Right renal pelvis (tissue), 4 donors: ENCODE measurements at places on chromosomes 2 and 18. TPM values are rescaled to one million over a fixed set of nuclear protein-coding genes. Genes with fewer than 3 reads are reported as not detected.

Gene EVX2
- polyA plus RNA-seq = not detected

- no peak for DNase-seq
Observed at GRCh38 chr2:114139542-114139941, 249.7 kb downstream of the ACTR3 start.

- DNase-seq = no peak
Observed at GRCh38 chr2:61178603-61179545, 16.9 kb downstream of the C2orf74 start.

DNA sequence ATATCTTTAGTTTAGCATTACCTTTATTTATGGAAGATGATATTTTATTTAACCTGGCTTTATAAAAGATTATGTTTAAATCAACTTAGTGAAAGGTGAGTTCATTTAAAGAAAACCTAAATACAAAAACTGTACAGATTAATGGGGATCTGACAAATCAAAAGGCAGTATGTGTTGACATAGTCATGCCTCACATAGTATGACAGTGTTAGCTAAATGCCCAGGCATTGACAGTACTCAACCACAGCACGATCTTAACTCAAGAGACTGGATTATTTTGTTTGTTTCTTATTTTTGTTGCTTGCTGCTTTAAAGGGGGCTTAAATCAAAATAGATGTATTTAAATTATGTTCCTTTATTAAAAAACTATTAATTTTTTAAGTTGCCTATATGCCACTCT is 7.8 kb downstream of the DOK6 start:
- DNase-seq = no peak

DNA sequence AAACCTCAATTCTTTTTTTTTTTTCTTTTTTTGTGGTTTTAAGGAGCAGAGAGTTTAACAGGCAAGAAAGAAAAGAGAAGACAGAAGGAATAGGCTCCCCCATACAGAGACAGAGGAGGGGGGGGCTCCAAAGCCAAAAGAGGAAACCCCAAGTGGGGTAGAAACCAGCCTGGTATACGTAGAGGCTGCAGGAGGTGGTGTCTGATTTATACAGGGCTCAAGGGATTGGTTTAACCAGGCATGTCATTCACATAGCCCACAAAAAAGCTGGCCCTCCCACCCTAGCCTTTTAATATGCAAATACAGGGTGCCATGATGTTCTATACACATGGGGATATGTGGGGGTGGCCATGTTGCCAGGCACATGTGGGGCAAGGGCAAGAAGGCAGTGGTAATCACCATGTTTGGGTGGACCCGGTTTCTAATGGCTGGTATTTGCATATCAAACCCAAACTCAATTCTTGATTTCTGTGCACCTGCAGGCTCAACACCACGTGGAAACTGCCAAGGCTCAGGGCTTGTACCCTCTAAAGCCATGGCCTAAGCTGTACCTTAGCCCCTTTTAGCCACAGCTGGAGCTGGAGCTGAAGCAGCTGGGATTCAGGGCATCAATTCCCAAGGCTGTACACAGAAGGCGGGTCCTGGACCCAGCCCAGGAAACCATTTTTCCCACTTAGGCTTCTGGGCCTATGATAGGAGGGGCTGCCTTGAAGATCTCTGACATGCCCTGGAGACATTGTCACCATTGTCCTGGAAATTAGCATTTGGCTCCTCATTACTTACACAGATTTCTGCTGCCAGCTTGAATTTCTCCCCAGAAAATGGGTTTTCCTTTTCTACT is 170.3 kb downstream of the MAIP1 start:
- no peak for DNase-seq

- no peak for DNase-seq
Observed at GRCh38 chr18:57743008-57743407, 60.1 kb downstream of the ATP8B1 start.

- no peak for DNase-seq
Observed at GRCh38 chr2:173571021-173571821, 216.5 kb downstream of the CDCA7 start.

GRCh38 chr18:57436191-57436964 is 1.2 kb downstream of the ONECUT2 start:
- no peak for DNase-seq

Gene CHN1
- polyA plus RNA-seq = 28.8 TPM

DNA sequence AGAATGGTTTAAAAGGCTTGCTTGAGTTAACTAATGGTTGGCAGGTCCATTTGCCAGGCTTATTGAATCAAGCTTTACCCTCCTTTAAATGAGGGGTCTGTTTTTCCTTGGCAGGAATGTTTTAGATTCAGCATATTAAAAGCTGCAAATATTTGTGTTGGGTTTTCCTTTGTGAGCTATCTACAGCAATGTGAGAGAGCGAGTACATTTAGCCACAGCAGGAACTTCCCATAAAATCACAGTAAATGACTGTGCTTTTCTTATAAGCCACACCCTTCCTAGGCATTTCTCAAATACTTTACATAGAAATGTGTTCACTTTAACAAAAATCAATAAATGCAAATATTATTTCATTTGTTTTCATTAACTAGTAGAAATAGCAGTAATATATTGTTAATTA is 23.9 kb downstream of the CALCRL start:
- DNase-seq = no peak

DNA sequence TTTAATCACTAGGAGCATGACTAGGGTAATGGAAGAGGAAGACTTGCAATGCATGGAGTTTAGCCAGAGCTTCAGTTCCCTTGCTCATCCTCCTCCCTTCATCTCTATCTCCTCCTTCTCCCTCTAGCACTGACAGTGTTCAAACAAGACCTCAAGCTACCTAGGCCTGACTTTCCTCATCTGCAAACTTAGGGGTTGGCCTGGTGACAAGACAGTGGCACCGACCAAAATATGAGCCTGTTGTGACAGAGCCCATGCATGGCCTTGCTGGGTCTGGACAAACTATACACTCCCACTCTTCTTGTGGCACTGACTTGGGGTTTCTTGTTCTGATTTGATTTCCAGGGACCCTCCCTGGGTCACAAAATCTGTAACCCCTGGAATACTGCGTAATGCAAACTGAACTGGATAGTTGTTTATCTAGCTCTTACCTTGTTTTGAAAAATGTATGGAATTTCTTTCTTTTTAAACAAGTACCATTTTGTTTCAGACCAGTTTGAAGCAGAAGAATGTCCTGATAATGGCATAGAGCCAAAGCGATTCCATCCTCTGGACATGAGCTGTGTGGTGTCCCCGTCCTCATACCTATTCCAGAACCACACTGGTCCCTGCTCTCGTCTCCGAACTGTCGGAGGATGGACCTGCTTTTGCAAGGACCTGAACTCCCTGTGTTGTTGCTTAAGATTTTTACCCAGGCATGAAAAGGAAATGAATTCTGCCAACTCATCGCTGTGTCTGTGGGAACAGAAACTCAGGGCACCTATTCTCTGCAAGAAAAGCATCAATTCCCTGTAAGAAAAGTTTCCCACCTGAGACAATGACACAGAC is 33.4 kb upstream of the PPP4R1 start:
- DNase-seq = no peak

DNA sequence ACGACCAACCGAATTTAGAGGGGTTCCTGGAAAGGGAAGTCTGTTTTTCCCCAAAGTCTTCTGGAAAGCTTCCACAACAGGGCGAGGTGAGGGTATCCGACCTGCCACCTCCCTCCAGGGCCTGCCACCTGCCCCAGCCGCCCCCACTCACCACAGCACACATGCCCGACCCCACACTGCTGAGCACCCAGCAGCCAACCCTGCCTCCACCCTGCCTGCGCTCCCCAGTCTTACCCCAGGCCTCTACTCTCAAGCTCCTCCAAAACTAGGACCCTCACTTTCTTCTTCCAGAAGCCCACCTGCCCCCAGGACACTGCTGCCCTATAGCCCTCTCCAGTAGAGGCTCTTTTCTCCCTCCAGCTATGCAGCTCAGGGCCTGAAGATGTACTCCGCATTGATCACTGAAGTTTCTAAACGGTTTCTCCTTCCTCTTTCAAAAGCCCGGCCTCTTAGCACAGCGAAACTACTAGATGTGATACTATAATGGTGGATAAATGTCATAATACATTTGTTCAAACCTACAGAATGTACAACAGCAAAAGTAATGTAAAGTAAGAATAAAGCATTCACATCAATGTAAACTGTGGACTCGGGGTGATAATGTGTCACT is 128.8 kb upstream of the SLC1A4 start:
- no peak for DNase-seq

DNA sequence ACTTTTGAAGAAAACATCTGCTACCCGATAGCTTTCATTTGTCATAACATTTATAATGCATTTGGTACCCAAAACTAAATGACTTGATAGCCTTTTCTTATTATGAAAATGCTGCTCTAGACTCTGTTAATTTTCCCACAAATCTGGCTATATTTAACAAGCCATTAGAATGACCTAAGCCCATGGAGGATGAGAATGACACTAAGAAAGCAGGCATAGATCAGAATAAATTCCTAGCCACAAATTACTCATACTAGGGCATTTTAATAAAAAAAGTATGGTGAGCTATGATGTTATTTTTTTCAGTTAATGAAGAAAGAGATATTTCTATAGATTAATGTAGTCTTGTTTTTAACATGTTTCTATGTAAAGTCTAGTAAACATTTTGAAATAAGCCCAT is 1728.3 kb downstream of the SUCLG1 start:
- no peak for DNase-seq

Gene CXCR1
- not detected for polyA plus RNA-seq
